ENCODE measurements at places on chromosomes 4 and X.

GRCh38 chr4:48360285-48361011, 19.1 kb downstream of the SLAIN2 start:
- no peak for ATAC-seq

DNA sequence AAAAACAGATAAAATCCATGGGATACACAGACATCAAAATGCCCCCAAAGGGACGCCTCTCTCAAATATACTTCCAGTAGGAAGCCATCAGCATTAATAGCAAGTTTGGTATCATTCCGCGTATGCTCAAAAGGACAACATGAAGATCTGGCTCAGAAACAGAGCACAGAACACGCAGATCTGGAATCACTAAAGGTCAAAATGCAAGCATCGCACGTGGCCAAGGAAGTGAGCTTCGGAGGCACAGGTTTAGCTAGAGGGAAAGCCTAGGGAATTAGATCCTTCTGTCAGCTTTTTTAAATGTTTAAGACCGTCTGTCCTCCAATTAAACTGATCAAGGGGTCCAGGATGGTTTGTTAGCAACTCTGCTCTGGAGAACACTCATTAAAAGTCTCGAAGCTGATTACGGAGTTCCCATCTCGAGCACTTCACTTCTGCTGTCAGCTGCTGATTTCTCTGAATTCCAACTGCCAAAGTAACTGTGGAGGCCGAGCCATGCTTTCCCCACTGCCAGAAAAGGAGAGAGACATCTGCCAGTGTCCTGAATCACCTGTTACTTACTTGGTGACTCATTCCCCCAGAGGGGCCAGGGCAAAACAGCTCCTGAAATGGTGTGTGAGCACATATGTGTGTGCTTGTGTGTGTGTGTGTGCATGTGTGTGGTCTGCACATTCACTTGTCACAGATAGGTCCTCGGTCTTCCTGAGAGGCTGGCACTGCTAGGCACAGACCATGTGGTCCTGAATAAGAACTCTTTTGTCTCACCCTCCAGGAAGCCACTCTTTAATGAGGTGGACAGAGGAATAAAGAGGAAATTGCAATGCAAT, 177.7 kb upstream of the PPARGC1A start:
- no peak for ATAC-seq

GRCh38 chr4:7649411-7649740, 214.6 kb upstream of the PSAPL1 start:
- no peak for ATAC-seq

GRCh38 chr4:112552668-112553067, 36.7 kb upstream of the NEUROG2 start:
- ATAC-seq = no peak

GRCh38 chr4:167779864-167780263, 312.5 kb upstream of the ANXA10 start:
- ATAC-seq = no peak

DNA sequence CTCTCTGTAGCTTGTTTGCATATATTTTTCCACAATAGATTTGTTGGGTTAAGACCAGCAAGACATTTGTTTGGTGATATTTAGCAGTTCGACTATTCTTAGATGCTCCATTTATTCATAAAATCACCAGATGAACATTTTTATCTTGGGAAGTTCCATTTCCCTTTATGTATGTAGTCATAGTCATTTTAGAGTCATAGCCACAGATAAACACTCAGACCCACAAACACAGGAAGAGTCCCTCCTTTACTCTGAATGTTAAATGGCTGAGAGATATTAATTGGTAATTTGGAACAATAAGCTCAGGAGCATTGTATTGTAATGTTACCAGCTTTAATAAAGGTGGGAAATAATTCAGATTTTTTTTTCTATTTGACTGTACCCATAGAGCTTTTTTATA, 1608.7 kb downstream of the STIM2 start:
- ATAC-seq = no peak

DNA sequence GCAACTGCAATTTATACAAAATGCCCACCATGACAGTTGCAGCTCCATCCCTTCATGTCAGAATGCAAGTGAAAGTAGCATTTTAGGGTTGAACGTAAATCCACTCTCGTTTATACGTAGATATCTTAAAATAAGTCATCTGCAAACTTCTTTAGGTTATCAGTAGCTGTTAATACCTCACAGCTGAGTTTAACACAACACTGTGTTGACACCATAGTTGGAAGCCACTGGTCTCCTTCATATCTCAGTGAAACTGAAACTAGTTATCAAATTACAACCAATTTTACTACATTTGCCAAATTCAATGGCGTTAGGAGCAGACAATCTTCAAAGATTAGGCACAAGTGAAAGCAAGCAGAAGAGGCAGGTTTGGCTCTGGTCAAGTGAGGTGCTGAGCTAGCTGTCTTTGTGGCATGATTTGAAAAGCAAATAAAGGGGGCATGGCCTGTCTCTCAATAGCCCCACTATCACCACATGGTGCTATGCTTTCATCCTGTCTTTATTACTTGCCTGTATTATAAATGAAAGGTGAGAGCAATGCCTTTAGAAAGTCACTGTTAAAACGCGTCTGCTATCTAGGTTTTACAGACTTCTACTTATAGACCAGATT, 12.3 kb downstream of the PPP3CA start:
- peak; percentile 49 for ATAC-seq

DNA sequence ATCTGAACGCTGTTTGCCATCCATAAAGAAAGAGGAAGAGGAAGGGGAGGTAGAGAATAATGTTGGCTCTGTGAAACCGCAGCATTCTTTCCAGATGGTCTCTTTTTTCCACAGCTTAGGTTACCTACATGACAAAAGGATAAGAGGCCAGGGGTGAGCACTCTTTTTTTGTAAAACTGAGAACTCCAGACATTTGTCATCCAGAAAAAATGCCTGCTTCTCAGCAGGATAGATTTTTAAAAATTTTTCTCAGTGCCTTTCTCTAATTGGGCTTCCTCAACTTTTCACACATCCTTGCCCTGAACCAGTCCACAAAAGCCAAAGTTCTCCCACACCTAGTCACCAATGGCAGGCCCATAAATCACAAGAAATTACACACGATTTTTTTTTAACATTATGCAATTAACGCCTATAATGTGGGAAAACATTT, 158.1 kb upstream of the TENM3 start:
- no peak for ATAC-seq

- peak; percentile 25 for ATAC-seq
Measured at GRCh38 chrX:13090339-13091110, 46.1 kb upstream of the FAM9C start.

All from activated CD4-positive, CD25-positive, alpha-beta regulatory T cell treated with anti-CD3 and anti-CD28 coated beads, Interleukin-2, amount 50 U/mL, for 24 hours (primary cell).